ENCODE measurements at places on chromosomes 4 and X.

DNA sequence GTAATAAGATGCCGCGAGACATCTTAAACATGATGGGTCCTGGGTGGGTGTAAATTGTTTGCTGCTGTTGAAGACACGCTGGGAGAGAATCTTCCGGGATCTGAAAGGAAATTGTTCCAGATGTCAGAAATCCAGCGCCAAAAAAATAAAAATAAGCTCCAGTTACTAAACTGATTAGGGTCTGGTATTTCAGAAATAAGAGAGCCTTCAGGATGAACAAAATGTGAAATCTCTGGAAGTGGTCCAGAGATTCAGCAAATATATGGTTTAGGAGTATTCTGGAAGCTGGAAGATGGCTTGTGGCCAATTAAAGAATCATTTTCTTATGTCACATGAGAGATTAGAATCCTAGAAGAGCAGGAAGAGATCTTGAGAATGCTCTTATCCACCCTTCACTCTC is 75.8 kb upstream of the NHS start:
- peak; percentile 20 for DNase-seq

DNA sequence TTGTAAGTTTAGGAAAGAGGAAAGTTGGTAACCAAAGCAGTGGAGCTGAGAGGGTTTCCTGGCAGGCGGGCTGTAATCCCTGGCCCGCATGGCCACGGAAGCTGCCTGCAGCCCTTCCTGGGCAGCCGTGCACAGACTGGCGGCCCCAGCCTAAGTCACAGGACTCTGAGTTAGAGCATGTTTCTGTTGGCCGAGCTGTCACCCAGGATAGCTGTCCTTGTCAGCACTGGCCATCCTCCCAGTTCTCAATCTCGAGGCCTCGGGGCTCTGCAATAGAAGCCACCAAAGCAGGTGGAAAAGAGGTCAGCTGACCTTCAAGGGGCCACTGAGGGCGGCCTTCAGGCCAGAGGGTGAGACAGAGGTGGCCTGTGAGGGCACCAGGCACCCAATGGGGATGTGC is 20.5 kb downstream of the PNMA6E start:
- DNase-seq, result no peak

DNA sequence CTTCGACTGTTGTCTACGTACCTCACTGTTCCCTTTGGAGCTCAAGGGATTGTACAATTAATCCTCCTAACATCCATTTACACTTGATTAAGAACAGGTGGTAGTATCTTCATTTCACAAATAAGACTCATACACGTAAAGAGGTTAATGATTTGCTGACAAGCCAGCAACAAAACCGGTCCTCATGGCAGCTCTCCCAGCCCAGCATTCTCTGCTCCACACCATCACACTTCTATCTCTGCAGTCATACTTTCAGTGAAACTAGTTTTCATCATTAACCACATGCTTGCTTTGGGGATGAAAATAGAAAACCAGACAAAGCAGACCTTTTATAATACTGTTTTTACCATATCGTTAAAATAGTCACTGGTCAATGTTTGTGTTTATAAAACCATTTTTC is 28.7 kb upstream of the CASK start:
- no peak for DNase-seq

DNA sequence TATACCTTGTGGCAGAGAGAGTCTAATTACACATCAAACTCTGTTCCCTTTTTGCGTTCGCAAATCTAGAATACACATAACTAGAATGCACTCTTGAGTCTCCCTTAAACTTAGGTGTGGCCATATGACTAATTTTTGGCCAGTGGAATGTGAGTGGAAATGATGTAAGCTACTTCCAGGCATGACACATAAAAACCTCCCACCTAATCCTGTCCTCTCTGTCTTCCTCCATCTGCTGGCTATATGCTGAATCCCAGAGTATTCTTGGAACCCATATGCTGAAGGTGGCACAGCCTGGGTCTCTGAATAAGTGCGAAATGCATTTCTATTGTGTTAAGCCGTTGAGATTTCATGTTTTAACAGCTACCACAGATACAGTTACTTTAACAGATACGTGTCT is 269.9 kb upstream of the NRK start:
- DNase-seq, result peak; percentile 6

DNA sequence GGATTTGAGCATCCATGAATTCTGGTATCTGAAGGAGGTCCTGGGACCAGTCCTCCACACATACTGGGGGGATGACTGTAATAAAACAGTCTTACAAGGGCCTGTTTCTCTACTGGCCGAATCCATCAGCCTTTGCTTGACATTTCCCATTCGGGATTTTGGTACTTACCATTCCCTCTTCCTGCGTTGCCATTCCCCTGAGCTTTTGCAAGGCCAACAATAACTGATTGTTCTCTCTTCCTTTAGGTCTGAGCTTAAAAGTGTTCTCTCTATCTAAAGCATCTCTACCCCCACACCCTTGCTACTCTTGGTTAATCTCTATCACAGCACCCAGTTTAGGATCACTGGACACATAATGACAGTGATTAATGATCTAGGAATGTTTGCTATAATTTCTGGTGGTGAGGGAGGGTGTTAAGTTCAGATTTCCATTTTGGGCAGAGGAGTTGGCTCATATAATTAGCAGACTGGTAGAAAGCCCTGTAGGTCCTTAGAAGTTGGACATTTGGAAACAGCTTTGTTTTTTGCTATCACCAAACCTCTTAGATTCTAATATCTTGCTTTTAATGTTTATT is 29.4 kb downstream of the TMA16 start:
- peak; percentile 25 for DNase-seq

DNA sequence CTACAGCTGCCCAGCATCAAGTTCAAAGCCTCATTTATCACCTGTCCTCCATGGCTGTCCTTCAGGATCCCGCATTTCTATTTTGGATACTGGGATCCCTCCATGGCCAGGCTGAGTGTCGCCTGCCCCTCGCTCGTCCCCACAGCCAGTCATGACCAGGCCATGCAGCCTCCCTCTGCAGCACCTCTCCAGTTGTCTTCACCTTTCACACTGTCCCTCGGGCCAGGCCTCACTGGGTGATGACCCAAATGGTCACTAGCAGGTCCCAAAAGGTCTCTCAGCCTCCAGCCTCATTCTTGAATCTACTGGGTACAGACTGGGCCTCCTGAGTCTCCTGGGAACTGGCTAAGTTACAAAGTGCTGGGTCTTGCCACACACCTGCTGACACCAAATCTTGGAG is 48.7 kb upstream of the HELT start:
- no peak for DNase-seq

DNA sequence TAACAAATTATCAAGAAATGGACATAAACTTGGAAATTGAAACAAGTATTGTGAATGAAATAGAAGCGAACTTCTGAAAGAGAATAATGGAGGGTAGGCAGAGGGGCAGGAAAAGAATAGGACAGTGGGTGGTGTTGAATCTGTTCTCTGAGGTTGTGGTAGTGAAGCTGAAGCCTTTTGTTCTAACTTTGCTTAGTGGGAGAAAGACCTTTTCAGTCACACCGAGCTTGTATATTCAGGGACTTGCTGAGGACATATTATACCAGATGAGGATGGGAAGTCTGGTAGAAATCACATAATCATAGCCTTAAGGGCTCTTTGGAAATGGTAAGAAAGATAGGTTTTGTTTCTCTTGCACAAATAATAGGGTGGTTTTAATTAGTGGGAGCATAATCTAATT is 115.4 kb upstream of the NDST4 start:
- DNase-seq, result no peak

DNA sequence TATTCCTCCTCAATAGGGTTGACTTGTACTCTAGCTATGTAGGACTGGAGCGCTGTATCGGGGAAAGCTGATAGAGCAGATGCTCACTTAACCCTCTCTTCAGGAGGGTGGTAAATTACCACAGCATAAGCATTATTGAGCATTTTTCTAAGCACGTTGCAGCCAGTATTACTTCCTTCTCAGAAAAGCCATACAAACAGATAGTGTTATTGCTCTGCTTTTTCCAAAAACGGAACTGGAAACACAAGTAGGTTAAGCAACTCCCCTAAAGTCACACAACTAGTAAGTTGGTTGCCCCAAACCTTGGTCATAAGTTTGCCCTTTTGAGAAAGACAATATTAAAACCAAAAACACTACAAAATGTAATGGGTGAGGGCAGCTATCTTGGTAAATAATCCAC is 73.9 kb downstream of the REELD1 start:
- no peak for DNase-seq

GRCh38 chr4:4269331-4269731 is 20.6 kb downstream of the LYAR start:
- DNase-seq, result no peak

DNA sequence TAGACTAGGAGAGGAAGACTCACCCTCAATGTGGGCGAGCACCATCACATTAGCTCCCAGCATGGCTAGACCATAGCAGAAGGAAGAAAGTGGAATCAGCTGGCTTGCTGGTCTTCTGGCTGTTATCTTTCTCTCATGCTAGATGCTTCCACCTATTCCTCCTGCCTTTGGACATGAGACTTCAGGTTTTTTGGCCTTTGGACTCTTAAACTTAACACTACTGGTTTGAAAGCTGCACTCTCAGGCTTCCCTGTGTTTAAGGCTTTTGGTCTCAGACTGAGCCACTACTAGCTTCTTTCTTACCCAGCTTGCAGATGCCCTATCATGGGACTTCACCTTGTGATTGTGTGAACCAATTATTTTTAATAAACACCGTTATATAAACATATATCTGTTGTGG is 39.0 kb upstream of the UGT2B4 start:
- no peak for DNase-seq

DNA sequence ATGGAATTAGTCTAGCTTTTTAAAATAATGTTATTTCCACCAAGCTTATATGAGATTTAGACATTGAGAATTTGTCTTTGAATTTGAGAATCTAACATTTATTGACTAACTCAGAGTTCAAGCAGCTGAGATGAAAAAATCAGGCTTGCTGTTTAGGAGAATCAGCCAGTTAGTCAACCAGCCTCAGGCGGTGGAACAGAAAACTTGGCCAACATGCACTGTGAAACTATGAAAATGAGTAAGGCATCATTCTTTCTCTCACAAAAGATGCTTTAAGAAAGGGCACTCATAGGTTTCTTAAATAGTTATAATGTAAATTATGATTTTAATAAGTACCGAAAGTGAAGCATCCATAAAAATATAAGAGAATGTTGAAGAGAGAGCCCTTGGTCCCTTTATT is 84.2 kb downstream of the NFKB1 start:
- no peak for DNase-seq

GRCh38 chr4:112327965-112328733 is 31.0 kb downstream of the ALPK1 start:
- peak; percentile 59 for DNase-seq

DNA sequence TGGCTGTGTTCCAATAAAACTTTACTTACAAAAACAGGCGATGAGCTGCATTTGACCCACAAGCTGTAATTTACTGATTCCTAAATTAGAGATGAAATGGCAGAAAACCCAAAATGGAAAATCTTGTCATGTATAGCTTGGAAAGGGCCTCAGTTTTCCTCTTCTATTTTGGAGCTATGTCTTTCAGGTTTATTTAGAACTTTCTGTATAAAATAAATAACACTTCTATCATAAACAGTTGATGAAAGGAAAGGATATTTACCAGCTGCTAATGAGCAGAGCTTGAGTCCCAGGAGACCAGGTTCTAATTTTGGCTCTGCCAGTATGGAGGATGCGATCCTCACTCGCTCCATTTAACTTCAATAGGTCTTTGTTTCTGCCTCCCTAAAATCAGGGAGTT is 213.5 kb downstream of the LDB2 start:
- no peak for DNase-seq

GRCh38 chr4:40216622-40217366 is 20.0 kb downstream of the RHOH start:
- DNase-seq, result peak; percentile 39

DNA sequence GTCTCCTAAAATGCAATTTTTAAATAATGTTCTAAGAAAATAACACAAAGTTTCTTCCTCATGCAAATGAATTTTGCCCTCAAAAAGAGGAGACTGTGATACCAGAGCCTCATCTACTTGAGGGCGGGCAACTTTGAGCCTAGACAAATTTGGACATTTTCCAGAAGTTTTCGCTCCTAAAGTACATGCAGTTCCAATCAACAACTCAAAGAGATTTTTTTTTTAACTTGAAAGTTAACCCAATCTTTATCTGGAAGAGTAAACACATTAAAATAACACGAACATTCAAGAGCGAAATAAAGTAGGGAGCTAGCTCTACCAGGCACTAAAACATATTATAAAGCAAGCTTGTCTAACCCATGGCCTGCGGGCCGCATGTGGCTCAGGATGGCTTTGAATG is 29.4 kb upstream of the FBXW7 start:
- DNase-seq, result no peak

- no peak for DNase-seq
Measured at GRCh38 chr4:1570291-1571164, 113.6 kb downstream of the FAM53A start.

DNA sequence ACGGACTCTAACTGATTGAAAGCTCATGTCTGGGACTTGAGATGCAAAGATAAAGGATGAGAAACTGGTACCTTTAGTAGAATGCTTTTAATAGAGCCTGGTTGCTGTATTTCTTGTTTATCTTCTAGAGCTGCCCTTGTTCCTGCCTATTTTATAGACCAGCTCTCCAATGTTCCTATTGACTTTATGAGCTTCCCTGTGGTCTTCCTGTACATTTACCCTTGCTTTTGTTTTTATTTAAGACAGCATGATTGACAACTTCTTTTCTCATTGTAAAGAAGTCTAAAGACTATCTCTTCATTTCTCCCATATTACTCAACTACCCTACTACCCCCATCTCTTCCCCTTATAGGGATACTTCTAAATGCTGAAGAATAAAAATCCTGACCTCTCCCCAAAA is 174.7 kb downstream of the UGT8 start:
- DNase-seq, result no peak

DNA sequence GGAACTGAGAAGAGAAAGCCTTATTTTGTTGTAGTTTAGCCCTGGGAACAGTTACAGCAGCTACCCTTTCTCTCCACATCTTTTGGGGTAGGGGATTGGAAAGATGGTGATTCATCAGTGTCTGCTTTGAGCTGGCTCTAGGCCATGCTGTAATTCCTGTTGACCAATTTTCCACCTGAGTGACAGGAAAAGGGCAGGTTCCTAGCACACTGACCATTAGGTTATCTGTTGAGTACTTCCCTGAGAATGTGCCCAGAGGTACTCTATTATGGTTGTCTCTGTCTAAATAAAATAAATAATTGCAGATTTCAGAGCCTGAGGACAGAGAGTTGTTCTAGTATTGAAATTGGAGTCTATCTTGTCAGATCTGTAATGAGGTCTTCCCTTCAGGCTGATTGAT is 109.0 kb downstream of the ENOX2 start:
- no peak for DNase-seq

Measured in fibroblast of skin of scalp (primary cell).